ENCODE measurements at places on chromosomes 16 and 17.

DNA sequence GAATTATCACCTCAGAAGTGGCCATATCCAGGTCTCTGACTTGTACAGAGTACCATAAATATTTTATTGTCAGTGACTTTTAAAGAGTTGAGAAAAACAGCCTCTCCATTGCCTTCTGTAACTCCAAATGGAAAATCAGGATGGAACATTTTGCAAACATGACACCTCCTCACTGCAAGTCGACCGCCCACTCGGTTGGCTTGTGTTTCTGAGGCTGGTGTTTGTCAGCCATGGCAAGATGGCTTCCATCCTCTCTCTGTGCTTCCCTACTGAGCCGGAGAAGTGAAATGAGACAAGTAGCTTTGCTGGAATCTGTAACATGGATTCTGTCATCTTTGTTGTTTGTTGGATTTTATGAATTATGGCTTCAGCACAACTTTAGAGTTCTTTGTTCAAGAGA is 172.8 kb downstream of the RBFOX1 start:
- no peak for DNase-seq

DNA sequence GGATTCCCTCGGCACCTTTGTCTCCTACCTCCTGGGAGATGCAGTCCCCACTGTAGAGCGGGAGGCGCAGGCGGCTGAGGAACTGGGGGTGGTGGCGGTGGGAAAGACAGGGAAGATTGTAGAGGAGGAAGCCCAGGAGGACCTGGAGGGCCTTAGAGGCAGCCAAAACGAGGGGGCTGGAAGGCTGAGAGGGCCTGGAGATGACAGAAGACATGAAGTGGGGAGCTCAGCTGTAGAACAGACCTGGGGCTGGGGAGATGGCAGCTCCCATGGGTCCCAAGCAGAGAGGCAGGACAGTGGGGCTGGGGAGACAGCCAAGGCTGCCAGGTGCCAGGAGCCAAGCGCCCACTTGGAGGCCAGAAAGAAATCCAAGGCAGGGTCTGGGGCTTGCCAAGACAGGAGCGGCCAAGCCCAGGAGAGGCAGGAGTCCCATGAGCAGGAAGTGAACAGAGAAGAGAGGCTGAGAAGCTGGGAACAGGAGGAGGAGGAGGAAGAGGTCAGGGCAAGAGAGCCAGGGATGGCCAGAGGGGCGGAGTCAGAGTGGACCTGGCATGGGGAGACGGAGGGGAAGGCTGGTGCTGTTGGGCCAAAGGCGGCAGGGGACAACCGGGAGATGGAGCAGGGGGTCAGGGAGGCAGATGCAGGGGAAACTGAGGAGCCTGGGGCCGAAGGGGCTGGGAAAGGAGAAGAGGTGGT is 803 bp downstream of the APOBR start:
- DNase-seq = no peak

DNA sequence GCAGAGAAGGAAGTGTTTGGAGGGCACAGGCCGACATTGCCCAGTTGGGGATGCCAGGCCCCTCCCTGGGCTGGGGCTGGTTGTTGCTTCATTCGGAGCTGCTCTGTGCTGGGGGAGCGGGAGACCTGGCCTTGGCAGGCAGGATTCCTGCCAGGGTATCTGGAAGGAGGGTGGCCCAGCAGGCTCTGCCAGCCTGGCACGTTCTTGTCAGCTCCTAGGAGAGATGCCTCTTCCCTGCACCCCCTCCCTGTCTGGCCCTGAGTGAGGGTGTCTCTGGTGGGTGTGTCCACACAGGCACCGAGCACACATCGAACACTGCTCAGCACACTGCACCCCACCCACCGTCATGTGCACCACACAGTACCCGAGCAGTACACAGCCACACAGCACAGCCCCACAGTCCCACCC is 35.2 kb downstream of the ARHGAP23 start:
- DNase-seq = no peak

DNA sequence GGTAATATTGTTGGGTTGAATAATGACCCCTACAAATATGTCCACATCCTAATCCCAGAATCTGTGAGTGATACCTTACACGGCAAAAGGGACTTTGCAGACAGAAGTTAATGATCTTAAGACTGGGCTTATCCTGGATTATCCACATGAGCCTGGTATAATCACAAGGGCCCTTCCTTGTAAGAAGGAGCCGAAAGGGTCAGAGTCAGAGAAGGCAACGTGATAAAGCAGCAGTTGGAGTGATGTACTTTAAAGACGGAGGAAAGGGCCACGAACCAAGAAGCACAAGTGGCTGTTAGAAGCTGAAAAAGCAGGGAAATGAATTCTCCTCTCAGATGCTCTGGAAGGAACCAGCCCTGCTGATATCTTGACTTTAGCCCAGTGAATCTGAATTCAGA is 137.8 kb downstream of the UTP18 start:
- no peak for DNase-seq

DNA sequence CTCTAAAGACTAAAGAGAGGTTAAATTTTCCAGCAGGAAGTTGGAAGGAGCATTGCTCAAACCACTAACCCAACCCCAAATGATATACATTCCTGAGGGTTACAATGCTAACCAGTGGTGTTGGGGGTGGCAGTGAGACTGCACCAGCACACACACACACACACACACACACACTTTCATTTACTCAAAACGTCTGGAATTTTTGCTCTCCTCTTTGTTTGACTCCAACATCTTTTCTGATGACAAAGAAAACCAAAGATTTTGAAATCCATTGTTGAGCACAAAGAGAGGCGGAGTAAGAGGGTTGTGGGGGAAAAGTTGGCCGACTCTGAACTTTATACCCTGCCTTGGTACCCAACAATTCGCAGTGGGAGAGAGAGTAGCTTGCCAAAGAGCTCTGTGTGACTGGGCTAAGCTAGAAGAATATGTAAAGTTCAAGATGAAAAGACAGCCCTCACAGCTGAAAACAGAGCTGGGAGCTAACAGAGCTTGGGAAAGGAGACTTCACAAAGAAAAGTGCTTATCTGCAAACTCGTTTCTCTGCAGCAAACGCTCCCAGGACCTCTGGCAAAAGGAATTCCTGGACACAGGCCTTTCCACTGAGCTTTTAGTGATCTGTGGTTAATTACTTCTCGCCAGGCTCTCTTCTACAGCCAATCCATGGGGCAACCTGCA is 426.0 kb upstream of the CDH11 start:
- no peak for DNase-seq

All from NCI-H510A treated with DMSO at 0.1 percent for 48 hours (cell line).